Hepatic stellate cell (primary cell): ENCODE measurements at places on chromosomes 7 and 10.

- no peak for DNase-seq
Measured at GRCh38 chr7:36971515-36972139, 247.3 kb upstream of the AOAH start.

DNA sequence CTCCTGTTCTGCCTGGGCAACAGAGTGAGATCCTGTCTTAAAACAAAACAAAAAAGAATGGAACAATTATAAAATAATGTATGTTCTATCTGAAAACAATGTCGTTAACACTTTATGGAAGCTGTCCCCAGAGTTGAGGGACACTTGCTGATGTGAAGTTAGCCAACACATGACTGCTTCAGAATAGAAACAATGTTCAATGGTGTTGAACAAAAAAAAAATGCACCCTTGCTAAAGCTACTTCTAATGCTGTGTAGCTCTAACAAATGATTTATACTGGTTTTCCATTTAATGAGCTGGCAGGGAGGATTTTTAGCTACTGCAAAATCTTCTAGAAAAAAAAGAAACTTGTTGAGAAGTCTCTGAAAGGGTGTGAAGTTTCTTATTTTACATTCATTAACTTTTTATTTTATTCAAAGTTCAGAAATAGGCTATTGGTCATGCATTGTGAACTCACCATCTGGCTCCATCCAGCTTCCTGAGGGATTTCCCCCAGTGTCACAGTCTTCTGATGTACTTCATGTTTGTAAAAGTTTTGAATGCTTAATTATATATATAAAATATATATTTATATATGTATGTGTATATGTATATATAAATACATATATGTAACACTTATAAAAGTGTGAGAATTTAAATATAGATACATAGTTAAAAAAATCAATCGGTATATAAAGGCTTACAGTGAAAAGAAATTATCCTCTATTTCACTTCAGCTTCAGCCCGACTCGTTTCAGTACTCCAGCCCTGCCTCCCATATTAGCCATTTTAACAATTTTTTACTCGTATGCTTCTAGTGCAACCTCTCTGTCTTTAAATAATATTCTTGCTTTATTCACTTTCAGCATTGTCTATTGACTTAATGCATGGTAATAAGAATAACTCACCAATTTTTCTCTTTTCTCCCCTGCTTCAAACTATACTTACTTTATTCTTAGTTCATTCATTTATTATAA, 35.0 kb downstream of the HDAC9 start:
- no peak for DNase-seq

DNA sequence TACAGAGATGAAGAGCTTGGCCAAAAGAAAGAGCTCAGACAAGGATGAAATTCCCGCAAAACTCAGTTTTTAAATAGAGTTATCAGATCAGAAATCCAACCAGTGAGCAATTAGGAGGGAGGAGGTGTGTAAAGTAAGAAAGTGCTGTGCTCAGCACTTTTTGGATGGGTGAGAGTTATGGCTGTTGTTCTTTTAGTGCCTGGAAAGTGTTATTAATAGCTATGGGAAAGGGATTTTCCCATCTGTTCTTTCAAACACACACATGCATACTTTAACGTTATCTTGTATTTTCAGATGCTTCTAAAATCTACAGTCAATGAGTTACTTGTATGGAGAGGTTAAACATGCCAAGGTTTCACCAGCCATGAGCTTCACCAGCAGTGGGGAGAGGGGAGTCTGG, 107.3 kb upstream of the TMEM72 start:
- no peak for DNase-seq

GRCh38 chr10:127999297-128000129, 92.6 kb downstream of the PTPRE start:
- DNase-seq: no peak

GRCh38 chr7:29063872-29064271, 82.5 kb downstream of the CPVL start:
- DNase-seq: no peak

DNA sequence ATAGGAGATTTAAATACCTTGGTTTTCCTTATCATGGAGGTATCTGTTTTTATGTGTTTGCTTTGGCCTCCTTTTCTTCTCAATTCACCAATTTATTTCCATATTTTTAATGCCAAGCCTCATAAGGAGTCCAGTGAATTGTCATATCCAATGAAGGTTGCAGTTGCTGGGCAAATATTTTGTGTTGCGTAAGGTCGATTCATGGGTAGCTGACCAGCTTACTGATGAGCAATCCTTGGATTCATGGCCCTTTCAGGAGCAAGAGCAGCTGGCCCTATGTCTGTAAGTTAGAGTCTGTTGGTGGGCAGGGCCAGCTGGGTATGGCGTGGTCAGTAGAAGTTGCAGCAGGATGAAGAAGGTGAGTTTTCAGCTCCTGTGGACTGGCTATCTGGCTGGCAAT, 182.9 kb downstream of the PFKFB3 start:
- DNase-seq: no peak

DNA sequence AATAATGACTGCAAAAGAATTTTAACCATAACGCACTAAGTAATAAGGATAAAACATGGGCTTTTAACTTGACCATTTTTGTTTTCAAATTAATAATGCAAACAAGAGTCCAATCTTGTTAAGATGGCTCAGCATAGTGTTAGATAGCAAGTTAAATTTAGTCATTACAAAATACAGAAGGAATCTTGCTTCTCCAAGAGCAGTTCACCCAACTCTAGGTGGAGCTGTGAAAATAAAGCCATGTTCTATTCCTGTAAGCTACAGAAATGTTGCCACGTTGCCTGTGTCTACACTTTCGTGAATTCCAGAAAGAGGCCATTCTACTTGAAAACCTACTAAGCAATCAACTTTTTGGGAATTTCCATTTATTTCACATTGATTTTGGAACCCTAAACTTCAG, 191.9 kb downstream of the SFMBT2 start:
- DNase-seq: no peak

GRCh38 chr7:137954614-137955013, 47.3 kb downstream of the CREB3L2 start:
- DNase-seq: no peak

DNA sequence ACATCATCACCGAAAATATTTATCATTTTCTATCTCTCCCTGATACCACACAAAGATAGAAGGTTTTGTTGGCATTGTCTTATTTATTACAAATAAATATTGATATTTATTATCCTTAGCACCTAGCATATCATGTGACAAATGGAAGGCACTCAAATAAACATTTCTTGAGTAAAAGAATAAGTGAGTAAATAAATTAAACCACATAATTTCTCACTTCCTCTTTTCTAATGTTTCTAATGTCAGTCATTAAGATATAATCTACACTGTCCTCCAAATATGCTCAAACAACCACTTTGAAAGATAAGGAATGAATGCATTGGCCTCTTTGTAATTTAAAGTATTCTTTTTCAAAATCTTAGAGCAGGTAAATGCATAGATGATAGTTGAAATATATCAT, 1027.8 kb upstream of the LRRTM3 start:
- no peak for DNase-seq

GRCh38 chr10:124386186-124387077, 32.3 kb downstream of the OAT start:
- DNase-seq: no peak

DNA sequence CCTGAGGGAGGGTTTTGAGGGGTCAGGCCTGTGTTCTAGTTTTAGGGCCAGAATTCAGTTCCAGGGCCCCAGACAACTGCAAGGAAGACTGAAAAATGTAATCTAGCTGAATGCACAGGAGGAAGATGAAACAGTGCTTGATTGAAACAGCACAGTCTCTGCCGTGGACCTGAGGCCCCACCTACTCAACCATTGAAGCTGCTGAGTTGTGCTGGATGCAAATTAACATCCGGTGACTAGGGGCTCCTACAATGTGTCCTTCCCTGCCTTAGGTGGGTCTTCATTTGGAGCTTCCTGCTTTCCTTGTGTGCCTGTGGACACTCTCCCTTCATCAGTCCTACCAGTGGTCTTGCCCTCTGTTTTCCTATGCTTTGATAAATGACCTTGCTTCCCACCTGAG, 5.7 kb downstream of the GLRX3 start:
- no peak for DNase-seq

DNA sequence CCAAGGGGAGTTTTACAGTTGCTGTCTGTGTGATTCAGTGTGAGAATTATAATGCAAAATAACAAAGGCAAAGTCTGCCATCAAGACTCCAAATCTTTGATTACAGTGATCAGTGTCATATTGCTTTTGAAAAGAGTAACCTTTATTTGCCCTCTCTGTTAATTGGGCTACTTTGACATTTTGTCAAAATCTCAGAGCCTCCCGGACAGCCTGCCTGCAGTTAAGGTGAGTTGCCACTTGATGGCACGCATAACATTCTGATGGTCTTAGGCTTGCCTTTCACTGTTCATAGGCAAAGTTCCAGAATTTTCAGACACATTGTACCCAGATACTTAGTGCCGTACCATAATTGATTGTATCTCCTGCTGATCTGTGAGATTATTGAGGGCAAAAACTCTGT, 253.5 kb downstream of the ABCA13 start:
- no peak for DNase-seq

DNA sequence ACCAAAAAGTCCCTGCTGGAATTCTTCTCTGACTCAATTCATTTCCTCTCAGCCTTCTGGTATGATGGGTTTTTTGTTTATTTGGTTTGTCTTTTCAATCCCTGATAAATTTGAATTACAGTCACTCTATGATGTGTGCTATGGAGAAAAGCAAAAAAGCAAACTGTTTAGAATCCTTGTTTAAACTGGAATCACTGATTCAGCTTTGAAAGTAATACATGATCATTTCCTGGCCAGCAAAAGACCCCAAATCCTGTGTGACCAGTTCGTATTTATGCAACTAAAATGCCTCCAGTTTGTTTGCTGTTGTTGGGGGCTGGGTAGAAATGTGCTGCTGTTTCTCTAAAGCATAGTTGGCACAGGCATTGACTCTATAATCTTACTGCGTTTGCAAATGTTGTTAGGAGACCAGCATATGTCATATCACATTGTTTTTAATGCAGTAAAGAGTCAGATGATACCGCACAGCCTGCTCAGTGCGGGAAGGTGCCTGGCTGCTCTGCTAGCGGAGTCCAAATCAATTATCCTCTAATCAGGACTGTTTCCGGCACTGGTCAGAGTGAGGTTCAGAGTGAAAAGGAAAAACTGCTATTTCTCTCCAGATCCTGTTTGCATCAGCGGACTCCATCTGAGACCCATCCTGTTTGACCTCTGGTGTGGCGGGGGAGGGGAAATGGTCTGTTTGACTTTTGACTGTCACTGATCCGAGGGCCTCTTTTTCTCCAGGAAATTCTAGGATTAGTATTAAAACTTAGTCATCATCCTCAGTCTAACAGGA, 40.6 kb upstream of the ADD3 start:
- peak; percentile 60 for DNase-seq

GRCh38 chr10:21060626-21061025, 163.5 kb upstream of the NEBL start:
- DNase-seq: no peak

DNA sequence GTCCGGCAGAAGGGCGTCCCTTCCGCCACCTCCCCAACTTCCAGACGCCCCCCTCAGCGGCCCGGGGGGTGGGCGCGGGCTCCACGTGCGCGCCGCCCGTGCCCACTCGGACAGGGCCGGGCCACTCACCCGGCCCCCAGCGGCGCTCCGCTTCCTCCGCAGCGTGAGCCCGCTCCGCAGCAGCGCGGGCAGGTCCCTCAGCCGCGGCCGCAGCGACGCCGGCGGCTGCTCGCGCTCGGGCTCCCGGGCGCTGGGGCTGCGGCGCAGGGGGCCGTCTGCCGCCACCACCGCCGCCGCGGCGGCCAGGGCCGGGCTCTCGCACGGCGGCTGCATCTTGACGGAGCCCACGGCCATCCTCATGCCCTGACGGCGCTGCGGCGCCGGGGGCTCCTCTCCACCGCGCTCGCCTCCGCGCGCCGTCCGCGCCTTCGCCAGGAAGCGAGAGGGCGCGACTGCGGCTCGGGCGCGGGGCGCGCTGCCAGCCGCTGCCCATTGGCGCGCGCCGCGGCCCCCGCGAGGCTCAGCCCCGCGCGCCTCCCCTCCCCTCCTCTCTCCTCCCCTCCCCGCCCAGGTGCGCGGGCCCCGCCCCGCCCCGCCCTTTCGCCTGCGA, at the start of gene RAPGEF5:
TSS of gene RAPGEF5 (minus strand) at position 454 of the 610 bp plus-strand sequence. CDS start at position 360, 94 bp downstream.
- DNase-seq: peak; percentile 37

DNA sequence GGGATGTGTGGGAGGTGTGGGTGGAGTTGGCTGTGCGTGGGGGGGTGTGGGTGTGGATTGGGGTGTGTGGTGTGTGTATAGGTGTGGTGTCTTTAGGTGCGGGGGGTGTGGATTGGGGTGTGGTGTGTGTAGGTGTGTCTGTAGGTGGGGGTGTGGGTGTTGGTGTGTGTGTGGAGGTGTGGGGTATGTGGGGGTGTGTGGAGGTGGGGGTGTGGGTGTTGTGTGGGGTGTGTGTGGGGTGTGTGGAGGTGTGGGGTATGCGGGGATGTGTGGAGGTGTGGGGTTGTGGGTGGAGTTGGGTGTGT, 33.9 kb downstream of the SPDYE17 start:
- no peak for DNase-seq

- no peak for DNase-seq
Measured at GRCh38 chr10:75959912-75960311, 528.5 kb downstream of the LRMDA start.
